ENCODE measurements at places on chromosomes 12 and 14.

GRCh38 chr14:68217791-68218340 is 398.3 kb downstream of the RAD51B start:
- DNase-seq, result no peak

DNA sequence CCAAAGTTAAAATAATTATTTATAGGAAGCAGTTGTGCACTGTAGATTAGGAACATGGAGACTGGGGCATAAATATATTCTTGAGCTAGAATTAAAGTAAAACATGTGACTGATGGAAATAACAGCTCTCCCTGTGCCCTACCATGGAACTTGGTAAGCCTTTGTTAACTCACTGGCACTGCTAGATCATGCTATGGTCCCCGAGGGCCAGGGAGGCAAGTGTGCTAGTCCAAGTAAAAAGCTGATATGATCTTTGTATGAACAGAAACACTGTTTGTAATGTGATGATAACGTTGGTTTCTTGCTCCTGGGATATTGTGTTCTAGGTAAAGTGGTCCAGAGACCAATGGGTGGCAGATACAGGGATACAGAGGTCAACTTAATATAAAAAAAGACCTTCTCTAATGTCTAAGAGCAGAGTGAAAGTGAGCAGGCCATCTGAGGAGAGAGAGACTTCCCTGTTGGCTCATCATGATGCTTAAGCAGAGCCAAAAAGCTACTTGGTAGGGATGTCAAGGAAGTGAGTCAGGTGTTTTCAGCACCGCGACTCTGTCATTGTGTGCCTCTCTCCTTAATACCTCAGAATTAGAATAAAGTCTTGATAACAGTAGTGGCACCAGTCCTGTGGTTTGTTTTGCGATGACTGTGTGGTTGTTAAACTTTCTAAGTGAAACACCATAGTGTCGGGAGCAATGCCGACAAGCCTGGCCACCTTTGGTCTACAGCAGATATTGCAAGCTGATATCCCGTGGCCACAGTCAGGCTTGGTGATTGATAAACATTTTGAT is 27.6 kb downstream of the BICD1 start:
- DNase-seq, result peak; percentile 39

- DNase-seq, result peak; percentile 39
These were observed 804 bp downstream of the GAPDH start for GRCh38 chr12:6534945-6535696.

DNA sequence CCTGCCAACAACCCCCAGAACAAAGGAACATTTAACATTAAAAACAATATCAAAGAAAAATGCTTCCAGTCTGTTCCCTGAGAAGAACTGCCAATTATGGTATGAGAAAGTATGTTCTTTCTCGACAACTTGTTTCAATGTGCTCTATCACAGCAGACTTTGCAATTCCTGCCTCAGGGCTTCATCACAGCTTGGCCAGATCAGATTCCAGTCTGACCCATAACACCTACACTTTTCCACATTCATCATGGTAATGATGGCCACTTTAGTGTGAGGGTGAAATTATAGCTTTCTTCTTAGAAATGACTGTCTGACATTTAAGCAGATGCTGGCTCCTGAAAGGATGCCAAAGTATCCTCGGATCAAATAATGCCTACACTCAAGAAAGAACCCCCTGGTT is 17.0 kb downstream of the NEK9 start:
- no peak for DNase-seq

GRCh38 chr14:67815573-67816225 is 691 bp downstream of the ZFYVE26 start:
- DNase-seq, result no peak
